ENCODE measurements at places on chromosomes 5 and 9.

DNA sequence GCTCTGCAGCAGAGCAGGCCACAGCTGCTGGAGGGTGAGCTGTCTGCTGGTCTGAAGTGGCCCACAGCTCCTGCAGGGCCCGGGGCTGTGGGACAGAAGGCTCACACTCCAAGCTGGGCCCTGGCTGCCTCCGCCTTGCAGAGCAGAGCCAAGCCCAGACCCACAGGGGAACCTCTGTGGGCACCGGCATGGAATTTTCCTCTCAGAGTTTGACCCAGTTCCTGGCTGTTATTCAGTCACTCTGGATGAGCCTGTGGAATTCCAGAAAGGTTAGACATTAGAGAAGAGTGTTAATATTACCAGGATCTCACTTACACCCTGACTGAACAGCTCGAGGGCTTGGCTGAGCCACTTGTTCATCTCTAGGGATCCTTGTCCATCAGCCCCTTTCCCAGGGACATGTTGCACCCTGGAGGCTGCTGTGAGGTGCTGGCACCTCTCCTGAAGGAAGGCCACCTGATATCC is 17.5 kb downstream of the IL9 start:
- no peak for DNase-seq

GRCh38 chr5:38871058-38871605 is 25.3 kb downstream of the OSMR start:
- DNase-seq = no peak

- no peak for DNase-seq
Measured at GRCh38 chr5:72796001-72796400, 20.5 kb upstream of the TNPO1 start.

DNA sequence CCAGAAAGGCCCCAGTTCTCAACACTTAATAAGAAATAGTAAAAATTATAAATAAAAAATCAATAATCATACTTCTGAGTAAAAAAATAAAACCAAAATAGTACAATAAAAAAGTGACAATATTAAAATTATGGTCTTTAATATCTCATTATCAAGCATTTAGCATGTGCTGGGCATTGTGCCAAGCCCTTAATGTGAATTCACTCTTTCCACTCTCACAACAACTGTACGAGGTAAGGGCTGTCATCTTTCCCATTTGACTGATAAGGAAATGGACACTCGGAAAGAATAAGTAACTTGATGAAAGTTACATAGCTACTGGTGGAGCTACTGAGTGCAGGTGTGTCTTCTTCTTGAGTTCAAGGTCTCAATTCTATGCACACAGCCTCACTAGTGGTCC is 43.6 kb downstream of the SEC61B start:
- no peak for DNase-seq

DNA sequence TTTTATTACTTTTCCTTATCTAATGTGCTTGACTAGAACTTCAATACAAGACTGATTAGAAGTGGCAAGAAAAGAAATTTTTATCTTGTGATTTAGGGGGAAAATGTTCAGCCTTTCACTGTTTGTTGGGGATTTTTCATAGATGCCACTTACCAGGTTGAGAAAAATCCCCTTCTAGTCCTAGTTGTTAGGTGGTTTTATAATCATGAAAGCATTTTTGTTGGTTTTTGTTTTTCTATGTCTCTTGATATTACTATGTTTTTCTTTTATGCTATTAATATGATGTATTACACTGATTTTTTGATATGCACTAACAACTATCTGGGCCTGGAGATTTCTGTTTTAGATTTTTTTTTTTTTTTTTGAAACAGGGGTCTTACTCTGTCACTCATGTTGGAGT is 134.0 kb downstream of the PARP8 start:
- DNase-seq = no peak

DNA sequence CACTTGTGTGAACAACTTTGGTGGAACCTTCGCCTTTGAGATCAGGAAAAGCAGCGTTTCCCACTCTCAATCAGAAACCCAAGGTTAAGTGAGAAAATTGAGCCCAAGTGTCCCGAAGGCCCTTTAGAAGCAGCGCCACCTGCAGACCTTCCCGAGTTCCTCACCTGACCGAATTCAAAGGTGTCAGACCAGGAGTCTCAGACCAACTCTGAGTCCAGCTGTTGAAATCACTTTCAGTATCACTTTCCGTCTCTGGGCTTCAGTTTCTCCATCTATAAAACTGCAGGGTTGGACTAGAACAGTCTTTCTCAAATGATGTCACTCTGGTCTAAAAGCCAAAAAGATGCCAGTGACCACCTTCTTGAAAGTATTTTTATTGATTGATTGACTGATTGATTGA is 31.7 kb upstream of the GRHPR start:
- DNase-seq = no peak

GRCh38 chr5:87877023-87877422 is 391.6 kb downstream of the TMEM161B start:
- no peak for DNase-seq

GRCh38 chr9:88947581-88948573 is 43.4 kb upstream of the S1PR3 start:
- peak; percentile 49 for DNase-seq

GRCh38 chr9:89218040-89218928 is 39.7 kb upstream of the SHC3 start:
- no peak for DNase-seq

DNA sequence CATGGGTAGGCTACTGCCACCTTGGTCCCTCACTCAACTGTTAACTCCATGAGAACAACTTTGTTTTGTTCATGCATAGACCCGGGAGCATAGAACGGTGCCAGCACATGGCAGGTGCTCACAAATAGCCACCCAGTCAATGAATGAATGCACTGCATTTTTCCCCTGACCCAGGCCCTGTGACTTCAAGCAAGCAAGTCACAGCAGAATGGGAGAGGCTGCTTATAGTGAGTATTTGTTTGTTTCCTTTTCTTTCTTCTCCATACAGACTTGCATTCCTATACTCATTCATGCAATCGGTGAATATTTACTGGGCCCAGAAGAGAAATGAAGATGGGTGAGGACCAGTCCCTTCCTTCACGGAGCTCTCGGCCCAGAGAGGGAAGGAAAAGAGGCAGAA is 62.0 kb downstream of the SHB start:
- DNase-seq = no peak

- no peak for DNase-seq
Measured at GRCh38 chr5:152634586-152634985, 229.5 kb upstream of the NMUR2 start.

- no peak for DNase-seq
Measured at GRCh38 chr5:91468651-91469422, 85.7 kb upstream of the ARRDC3 start.

DNA sequence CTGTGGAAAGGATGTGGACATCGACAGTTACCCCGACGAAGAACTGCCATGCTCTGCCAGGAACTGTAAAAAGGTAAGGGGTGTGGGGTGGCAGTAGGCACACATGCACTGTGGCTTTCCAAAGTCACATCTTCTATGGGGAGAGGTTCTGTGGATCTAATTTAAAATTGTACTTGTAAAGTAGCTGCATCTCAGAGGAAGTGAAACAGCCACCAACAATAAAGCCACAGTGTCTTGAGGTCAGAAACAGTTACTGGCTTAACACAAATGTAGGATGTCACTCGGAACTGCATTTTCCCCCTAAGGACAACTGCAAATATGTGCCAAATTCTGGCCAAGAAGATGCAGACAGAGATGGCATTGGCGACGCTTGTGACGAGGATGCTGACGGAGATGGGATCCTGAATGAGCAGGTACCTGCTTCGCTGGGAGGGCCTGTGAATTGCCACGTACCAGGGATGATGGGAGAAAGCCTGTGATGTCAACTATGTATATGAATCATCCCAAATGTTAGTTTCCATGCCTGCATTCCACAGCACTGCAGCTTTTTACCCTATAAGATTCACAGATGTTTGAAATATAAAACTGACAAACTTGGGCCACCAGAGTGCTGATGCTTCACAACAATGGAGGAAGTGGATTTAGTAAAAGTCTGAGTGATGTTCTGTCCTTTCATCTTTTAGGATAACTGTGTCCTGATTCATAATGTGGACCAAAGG is 35.3 kb downstream of the THBS4 start:
- DNase-seq = no peak

DNA sequence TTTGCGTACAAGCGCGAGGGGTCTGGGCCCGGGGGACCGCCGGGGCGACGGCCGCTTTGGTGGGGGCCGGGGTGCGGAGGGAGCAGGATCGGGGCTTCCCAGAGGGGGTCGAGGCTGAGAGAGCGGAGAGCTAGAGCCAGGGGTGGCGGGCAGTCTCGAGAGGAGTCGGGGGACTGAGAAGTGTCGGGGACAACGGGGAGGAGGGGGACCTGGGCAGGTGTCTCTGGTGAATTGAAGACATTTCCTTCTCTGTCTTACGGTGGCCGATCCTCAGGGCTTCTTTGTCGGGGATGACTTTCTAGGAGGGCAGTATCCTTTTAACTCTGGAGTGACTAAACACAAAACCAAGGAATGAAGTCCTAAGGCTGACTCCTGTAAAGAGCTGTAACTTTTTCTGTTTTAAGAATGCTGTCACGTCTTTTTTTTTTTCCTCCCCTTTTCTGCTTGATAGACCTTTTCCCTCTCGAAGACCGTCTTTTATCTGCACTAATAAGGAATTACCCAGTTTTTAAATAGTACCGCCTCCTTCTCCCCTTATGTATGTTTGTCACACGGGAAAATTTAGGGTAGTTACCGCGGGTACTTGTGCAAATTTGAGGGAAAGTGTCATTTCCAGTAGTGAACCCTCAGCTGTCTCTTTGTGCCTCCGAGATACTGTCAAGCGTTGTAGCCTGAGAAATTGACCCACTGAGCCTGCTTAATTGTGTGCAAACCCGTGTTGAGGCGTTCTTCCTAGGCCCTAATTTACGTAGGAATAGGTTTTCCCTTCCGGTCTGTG is 822 bp downstream of the DENND4C start:
- peak; percentile 28 for DNase-seq

DNA sequence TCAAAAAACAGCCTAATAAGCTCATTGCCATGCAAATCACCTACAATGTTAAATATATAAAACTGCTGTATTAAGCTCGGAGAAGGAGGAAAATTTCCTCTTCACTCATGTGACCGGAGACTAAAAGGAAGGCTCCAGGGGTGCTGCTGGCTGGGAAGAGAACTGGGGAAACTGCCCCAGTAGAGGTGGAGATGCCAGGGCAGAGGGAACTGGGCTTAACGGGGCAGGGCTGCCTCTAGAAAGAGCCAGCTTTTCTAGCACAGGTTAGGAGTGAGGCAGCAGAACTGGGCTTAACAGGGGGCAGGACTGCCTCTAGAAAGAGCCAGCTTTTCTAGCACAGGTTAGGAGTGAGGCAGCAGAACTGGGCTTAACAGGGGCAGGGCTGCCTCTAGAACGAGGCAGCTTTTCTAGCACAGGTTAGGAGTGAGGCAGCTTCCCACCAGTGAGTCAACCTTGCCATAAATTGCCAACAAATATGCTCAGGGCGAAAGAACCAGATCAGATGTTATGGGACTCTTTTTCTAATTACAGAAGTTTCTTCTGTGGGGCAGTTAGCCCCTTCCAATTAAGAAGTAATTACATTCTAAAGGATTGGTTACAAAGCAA is 115.3 kb downstream of the FANCC start:
- no peak for DNase-seq

DNA sequence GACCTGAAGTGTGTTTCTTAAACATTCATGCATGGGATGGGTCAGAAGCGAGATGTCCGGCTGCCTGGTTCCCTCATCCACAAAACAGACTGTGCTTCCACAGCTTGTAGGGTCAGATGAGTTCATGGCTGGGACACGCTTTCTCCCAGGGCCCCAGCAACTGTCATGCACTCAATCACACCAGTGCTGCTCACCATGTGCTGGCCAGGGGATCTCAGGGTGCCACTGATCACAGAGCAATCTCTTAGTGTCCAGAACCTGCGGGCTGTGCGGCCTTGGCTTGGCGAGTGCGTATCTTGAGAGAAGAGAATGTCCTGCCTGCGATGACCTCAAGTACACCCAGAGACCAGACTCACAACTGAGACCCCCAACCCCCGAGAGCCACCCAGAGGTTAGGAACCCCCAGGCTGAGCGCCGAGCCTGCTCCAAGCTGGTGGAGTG is 26.0 kb upstream of the FCN2 start:
- no peak for DNase-seq

DNA sequence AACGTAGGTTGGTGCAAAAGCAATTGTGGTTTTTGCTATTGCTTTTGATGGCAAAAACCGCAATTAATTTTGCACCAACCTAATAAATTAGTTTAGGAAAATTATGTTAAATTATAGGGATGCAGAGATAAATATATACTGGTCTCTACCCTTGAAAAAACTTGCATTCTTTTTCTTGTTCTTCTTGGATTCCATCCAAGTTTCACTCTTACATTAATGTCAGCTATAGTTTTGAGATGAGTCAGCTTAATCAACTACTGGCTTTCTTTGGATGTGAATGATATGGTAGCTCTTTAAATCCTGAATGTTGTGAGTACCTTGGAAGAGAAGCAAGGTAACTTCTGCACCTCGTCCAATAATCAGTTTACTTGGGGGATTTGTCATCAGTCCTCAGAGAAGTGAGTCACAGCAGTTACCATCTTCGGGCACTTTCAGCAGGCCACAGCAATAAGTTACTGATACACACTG is 549.0 kb upstream of the ZNF608 start:
- DNase-seq = peak; percentile 9

GRCh38 chr5:37710965-37711364 is 128.9 kb downstream of the GDNF start:
- peak; percentile 18 for DNase-seq

GRCh38 chr9:136634904-136635303 is 27.8 kb upstream of the EGFL7 start:
- peak; percentile 21 for DNase-seq

- no peak for DNase-seq
Measured at GRCh38 chr5:14216902-14217301, 73.8 kb downstream of the TRIO start.
